ENCODE measurements at places on chromosomes 7 and 10.
A peak's percentile ranks its signal among the peaks of the same experiment; 100 is the strongest.

GRCh38 chr7:31892099-31892829, 177.9 kb downstream of the PDE1C start:
- no peak for DNase-seq

DNA sequence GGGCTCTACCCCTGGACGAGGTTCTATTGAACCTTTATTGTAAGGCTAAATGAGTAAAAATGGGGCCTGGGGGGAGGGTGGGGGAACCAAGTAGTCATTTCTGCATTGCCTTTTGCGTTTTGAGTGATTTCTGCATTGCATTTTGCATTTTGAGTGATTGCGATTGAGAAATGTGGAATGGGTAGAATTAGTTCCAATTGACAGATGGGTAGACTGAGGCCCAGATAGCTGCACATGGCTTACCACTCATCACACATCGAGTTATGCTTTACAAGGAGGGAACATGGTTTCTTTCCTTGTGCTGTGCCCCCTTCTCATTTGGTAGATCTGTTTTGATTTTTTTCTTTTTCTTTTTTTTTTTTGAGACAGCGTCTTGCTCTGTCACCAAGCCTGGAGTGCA, 858.7 kb downstream of the TYW1 start:
- no peak for DNase-seq

DNA sequence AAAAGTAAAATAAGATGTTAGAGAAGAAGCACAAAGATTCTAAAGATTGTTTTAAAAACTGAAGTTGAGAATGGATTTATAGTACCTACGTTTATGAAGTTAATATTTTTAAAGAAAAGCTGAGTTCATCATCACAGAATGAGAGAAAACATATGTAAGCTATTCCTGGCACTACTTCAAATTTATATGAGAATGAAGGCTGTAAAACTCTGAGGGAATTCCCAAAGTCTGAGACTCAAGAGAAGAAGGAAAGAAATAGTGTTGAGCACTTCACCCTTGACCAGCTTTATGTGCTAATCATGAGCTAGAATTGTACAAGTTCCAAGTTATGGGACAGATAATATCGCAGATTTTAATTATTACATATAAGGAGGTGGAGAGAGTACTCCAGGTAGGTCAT, 323.7 kb upstream of the GNAI1 start:
- DNase-seq: no peak

DNA sequence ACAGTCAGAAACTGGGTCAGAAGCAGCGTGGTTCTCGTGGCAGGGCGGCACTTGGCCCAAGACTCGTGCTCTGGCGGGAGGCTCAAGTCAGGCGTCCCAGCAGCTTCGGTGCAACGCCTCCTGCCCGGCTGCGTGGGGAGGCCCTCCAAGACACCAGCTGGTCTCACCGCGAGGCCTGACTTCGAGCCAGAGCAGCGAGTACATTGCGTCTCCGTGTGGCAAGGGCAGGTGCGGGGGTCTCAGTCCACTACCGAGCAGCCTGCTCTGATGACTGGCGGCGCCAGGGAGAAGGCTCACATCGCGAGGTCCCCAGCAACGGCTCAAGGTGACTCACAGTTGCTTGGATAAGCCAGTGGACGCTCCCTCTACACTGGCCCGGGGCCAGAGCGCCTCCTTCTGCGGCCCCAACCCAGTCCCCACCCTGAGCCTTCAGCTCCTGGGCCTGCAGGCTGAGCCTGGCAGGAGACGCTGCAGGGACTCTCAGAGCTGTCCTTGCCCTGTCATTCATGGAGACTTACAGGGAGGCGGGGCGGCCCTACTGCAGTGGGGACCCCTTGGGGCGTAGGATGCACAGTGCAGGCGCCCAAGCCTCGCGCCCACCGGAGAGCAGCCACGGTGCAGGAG, 41.9 kb upstream of the PRKAR1B start:
- DNase-seq: peak; percentile 64

DNA sequence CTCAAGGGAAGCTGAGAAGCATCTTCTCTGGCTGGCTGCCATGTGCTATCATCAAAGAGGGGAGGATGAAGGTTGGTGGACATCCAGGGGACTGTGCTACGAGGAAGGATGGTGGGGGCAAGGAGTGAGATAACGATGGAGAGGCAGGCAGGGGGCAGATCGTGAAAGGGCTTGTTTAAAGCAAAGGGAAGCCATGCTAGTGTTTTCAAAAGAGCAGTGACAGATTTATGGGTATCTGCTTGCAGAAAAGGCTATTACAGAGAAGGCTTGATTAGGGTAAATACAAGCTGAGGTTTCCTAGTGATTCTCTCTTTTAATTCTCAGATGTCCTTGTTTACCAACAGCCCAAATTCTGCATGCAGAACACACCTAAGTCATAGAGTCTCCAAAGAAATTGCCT, 88.9 kb upstream of the MKX start:
- no peak for DNase-seq

GRCh38 chr10:29926693-29927048, 132.7 kb downstream of the JCAD start:
- DNase-seq: peak; percentile 28

DNA sequence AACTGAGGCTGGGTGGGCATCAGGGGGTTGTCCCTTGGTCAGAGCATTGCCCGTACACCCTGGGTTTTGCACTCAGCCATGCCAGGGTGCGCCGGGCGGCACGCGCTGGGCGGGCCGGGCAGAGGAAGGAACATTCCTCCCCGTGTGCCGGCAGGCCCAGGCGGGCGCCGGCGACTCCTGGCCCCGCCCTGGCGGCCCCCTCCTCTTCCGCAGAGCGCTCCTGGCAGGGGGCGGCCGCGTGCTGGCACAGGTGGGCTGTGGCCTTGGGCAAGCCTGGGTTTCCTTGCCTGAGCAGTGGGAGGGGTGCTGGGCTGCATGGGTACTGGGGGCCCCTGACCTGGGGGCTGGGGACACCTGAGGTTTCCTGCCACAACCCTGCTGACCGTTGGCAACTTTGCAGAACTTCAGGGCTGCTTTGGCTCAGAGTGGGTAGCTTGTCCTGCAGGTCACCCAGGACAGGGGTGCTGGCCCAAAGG, 3.9 kb downstream of the LFNG start:
- DNase-seq: peak; percentile 60

DNA sequence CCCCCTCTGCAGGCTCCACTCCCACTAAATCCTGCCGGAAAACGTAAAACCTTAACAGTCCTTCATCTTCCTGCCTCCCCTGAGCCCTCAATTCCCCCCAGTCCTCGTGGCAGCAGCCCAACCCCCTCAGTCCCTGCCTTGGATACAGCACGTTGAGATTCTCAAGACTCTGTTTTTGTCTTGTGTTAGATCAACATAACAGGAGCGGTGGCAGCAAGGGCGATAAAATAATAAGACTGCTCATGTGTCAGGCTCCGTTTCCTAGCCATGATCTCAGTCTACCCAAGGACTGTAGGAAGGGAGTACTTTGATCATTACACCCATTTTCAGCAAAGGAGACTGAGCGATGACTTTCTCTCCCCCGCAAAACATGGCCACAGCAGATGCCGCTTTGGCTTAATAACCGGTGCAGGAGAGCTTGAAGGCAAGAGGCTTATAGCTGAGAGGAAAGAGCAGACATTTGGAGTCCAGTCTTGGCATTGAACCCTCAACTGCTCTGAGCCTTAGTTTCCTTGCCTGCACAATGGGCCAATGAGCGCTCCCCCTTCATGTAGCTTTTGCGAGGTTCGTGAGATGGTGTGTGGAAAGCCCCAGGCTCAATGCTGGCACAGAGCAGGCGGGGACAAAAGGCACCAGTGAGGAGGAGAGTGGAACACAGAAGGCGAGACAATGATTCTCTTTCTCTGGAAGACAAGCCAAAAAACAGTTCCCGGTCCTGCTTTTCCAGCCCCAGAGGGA, 42.1 kb upstream of the PCBD1 start:
- DNase-seq: no peak

- no peak for DNase-seq
These were observed 47.5 kb downstream of the DENND2A start for GRCh38 chr7:140592964-140593671.

- DNase-seq: no peak
These were observed 15.4 kb downstream of the PAXIP1 start for GRCh38 chr7:154987571-154987970.

- DNase-seq: no peak
These were observed 62.6 kb upstream of the HECTD2 start for GRCh38 chr10:91347529-91347928.

DNA sequence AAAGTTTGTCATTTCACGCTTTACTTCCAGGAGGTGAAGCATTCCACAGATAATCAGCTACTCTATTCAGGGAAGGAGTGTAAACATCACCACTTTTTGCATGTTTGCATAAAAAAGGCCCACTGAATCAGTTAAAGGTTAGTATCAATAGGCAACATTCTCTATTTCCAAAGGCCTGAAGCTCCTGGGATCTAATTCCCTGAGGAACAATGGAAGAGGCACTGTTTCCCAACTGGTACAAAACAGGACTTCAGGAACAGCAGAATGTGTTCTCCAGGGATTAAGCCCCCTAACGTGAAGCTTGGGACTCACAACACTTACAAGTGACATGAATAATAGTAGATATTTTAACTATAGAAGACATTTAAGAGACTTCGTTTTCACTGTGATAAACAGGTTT, 6.1 kb downstream of the LRRN3 start:
- DNase-seq: no peak
